ENCODE measurements at places on chromosomes 12 and 14.
A peak's percentile ranks its signal among the peaks of the same experiment; 100 is the strongest.

DNA sequence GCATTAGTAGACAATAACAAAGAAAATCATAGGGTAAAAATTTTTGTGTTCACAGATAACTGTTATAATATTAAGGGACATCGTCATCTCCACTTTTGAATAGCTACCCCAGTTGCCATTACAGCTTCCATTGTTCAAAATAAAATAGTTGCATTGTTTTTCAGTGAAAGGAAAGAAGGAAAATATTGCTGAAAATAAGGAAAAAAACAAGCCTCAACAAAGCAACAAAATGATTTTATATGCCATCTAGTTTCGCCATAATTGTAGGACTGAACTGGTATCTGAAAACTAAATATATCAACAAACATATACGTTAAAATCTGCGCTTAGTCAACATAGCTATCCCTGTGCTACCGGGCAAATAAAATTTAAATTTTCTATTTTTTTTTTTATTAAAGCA lies 3.3 kb downstream of the CDK17 start:
- no peak for DNase-seq

DNA sequence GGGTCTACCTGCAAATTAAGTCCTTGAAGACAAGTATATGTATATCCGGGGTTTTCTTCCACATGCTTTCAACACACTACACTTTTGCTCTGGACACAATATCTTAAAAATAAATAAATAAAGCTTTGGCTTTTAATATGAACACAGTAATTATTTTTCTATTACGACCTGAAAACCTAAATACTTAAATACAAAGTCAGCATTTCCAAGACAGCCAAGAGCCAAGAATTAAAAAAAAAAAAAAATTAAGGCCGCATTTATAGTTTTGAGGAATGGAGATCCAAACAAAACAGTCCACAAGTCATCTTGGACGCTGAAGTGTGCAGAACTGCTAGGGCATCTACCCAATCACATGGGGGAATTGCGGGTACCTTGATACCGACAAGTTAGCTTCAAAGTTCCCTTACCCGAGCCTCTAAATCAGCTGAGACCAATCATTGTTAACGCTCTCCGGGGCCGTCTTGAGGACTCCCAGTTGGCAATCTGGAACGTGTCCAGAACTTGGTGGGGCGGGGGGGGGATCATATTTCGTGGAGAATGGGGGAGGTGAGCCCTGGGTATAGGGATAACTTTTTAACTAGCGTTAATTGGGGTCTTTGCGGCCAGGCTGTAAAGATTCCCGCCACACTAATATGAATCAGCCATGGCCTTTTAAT lies 731 bp upstream of the PCNX4 start:
- DNase-seq = no peak

DNA sequence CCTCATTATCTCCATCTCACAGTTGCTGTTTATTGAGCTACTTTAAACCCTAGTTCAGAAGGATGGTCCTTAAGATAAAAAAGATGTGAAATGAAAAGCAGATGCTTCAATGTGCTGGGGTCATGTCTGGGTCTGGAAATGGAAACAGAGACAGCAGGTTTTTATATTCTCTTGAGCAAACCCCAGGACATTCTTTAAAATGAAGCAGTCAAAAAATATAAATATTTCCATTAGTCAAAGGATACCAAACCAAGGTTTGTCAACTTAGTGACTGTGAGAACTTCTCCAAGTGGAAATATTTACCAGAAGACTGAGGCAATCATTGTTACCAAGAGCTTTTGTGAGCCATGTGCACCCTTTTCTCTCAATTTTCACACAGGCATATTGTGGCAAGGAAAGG lies 102.5 kb upstream of the DIO2 start:
- DNase-seq = no peak

GRCh38 chr12:9727813-9728212 lies 5.1 kb downstream of the CLECL1 start:
- no peak for DNase-seq

DNA sequence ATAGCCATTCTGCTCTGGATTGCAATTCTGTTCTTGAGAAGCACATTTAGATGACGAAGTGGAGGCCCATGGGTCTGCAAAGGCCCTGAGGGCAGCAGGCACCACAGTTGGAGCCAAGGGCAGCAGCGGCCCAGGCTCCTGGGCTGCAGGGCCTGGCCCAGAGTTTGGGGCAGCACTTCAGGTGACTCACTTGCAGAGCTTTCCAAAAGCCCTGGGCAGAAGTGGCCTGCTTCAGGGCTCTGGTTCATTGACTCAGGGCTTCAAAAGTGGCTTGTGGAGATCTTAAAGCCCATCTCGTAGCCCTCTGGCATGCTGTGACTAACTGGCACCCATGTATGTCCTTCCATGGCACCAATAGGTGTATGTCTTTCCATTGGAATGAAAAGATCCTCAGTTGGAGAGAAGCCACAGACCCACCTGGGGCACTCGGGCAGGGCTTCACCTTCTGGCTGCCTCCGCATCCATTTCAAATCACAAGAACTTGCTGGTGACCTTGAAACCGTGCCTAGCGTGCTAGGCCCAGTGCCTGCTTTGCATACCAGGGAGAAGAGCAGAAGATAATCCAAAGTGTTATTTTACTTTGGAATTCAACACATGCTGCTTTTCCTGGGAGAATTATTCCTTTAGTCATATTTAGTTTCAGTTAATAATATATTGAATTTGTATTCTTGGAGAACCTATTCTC lies 106.7 kb downstream of the PRMT8 start:
- no peak for DNase-seq

DNA sequence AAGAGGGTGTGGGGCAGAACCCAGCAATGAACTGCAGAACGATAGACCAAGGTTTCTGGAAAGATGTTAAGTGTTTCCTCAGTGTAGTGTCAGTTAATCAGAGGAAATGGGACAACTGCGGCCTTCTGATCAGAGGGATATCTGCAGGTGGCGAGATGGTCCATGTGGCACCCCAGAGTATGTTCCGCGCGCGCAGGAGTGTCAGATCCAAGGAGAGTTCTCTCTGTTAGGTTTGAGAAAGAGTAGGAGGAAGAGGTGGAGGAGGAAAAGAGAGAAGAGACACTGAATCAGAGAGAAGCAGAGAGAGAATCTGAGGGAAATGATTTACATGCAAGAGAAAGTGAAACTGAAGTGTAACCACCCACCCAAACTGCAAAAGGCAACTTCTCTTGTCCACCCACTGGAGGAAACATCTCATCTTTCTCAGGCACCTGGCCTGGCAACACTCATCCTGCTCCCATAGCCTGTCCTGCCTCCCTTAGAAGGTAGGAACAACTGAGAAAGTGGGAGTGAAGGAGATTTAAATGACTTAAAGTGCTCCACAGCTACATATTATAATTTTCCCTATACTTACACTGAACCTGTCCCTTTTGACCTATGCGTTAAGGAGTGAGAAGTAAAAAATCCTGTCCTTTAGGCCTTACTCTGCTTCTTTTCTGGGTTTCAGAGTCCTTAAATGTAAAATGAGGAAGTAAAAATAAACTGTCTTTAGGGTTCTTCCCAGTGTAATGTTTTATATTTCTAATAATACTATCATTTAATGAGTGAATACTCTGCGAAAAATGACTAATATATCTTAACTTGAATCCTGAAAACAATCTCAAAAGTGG lies 6.8 kb upstream of the TESPA1 start:
- DNase-seq = no peak

DNA sequence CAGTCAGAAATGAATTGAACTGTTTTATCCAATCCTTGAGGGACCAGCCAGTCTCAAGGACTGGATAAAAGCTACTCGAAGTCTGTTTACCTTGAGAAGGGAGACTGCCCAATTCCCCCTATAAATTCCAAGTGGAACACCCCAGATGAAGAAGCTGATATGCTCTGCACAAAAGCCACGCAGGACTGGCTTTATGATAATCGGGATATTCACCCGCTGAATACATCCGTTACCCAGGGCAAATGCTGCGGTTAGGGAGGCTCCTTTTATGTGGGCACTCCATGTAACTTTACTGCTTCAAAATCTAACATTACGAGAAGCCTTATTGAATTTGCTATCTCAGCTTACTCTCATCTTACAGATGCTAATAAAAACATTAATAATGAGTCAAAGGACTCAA lies 119.1 kb downstream of the DENND5B start:
- DNase-seq = no peak

DNA sequence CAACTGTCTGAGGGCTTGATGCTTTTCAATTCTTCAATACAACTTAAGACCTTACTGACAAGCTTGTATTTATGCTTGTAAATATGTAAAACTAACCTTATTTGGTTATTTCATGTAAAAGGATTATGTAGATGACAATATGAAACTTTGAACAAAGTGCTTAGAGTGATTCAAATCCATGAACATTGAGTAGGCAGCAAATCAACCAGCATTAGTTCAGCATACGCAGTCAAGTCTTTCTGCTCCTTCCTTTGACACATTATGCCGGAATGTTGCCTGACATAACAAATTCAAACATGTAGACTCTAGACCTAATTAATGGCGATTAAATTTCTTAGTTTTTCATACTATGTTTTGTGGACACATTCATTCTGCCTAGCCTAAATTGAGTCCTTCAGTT lies 105.2 kb downstream of the FGD4 start:
- DNase-seq = no peak

DNA sequence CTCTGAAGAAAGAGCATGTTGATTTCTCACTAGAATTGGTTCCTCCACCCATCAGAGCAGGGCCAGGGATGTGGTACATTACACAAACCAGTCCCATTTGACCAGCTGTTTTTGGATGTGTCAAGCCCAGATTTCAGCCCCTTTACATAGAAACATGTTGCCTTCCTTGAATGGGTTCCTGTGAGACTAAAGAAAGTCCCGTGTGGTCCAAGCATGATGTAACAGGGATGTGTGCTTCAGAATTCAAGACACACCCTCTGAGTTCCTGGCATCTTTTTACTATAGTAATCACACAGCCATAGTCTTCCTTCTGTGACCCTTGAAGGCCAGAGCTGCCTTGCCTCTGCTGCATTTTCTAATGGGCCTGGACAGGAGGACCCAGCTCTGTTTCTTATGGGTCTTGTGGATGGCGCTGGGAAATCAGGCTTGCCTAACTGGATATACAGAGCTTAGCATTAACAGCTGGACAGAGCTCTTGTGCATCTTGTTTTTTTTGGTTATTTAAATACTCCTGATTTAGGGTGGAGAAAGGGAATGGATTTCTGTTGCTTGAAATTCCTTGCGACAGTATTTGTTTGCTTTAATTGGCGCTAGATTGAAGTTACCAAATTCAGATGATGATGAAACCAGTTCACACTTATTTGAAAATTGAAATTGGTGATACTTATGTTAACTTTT lies 341.0 kb downstream of the ZFP36L1 start:
- no peak for DNase-seq

- DNase-seq = no peak
Measured at GRCh38 chr14:101062601-101063000, 159.1 kb upstream of the RTL1 start.

DNA sequence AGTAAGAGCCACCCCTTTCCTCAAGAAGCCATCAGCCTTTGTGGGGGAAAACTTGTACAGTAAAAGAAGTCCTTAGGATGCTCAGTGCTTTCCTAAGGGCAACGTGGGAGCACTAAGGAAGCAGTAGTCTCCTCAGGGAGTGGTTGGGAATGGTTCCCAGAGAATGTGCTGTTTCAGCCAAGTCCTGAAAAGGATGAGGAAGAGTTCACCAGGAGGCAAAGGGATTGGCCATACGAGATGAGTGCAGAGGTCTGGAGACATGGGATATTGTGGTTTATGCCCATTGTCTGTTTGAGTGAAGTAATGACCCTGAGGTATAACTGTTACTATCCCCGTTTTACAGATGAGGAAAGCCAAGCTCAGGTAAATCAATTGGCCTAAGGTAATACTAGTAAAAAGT lies 86.0 kb upstream of the ATF1 start:
- no peak for DNase-seq

- no peak for DNase-seq
Measured at GRCh38 chr12:90010089-90010488, 301.5 kb upstream of the ATP2B1 start.

DNA sequence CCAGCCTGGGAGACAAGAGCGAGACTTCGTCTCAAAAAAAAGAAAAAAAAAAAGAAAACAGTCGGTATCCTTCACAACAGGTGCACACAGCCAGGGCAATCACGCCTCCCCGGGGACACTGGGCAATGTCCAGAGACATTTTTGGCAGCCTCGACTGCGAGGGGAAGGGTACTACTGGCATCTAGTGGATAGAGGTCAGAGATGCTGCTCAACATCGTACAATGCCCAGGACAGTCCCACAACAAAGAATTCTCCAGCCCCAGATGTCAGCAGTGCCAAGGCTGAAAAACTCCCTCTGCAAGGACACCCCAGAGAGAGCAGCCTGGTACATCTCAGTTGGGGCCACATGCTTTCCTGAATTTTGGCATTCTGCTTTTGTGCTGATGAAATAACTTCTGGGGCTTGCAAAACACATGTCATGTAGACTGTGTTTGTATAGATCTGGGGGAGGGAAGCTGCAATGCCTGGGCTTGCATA lies 21.5 kb downstream of the ALDH2 start:
- no peak for DNase-seq

- DNase-seq = no peak
Measured at GRCh38 chr14:78278464-78279250, 108.5 kb downstream of the NRXN3 start.

GRCh38 chr14:93008381-93008780 lies 85.4 kb downstream of the CHGA start:
- peak; percentile 47 for DNase-seq

- no peak for DNase-seq
Measured at GRCh38 chr14:103136388-103137271, 13.4 kb downstream of the TNFAIP2 start.

DNA sequence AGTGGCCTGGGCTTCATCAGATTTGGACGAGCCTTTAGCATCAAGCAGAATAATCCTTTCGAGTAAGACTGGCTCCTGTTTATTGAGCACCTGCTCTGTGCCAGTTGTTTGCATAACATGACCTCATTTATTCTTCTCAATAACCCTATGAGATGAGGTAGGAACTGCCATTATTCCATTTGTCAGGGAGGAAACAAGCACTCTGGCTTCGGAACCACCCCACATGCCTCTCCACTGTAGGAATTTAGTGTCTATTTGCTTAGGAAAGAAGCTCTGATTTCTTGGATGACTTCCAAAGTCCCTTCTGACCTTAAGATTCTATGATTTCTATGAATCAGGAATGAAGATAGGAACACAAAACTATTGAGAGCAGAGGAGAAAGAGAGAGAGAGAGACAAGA lies 11.0 kb downstream of the SAMD4A start:
- DNase-seq = no peak

GRCh38 chr12:105469211-105469610 lies 138.7 kb downstream of the C12orf75 start:
- DNase-seq = no peak

GRCh38 chr12:106135781-106136180 lies 3.0 kb downstream of the NUAK1 start:
- no peak for DNase-seq
